ENCODE measurements at places on chromosomes 13 and 19. TPM values are rescaled to one million over a fixed set of nuclear protein-coding genes. Genes with fewer than 3 reads are reported as not detected.

Gene LIPE
- 31.9 TPM for total RNA-seq

DNA sequence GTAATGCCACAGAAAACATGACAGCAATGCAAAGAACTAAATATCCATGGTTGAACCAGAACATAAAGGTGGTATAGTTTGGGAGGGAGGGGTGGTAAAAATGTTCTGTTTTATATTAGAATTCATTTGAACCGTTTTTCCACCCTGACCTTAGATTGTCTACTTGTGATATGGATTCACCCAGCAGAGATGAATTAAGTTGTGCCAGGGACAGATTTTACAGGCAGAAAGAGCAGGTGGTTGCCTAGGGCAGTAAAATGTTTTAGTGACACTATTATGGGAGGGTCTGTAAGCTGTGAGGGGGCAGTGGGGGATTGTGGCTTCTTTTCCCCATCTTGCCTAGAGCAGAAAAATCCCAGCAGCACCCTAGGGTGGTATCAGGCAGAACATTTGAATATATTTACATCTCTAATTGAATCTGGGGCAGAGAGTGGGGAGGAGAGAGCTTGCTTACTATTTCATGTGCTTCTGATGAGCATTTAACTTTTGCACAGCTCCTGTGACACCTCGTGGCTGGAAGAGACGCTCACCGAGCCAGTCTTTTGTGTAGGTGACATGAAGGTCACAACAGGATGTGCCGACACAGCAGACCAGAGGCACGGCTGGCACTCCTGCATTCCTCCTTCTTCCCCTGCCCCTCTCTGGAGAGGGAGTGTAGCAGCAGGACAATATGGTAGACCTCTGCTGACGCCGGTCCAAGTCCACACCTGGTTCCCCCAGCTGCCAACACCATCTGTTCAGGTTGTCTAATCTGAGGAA lies 452.3 kb downstream of the IRS2 start:
- no peak overlapping the region for H3K27ac ChIP-seq
- H3K36me3 ChIP-seq = no peaks in the 10 kb centered on the region
- H3K4me1 ChIP-seq = no peaks in the 10 kb centered on the region
- no peaks in the 10 kb centered on the region for H3K27me3 ChIP-seq

DNA sequence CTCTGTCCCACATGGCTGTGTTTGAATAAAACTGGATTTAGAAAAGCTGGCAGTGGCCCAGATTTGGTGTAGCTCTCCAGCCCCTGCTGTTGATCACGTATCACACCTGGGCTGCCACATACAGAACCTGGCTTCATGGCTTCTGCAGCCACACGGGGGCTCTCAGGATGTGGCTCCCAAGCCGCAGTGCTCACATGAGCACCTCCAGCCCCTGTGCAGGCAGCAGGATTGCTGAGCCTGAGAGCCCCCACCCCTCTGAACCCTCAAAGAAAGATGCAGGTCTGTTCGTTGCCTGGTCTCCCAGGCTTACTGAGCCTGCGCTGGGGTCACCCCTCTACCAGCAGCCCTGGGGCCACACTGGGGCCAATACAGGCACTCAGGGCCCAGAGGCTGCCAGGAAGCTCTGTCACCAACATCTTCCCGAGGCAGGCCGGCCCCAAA lies 2.7 kb downstream of the PLEKHF1 start:
- no peak for DNase-seq
- peaks cover 59% of the 10 kb centered on the region for H3K4me1 ChIP-seq
- no peaks in the 10 kb centered on the region for H3K27me3 ChIP-seq
- H3K4me3 ChIP-seq = peak overlapping the region; percentile 92
- H3K36me3 ChIP-seq = no peaks in the 10 kb centered on the region
- H3K27ac ChIP-seq = peak overlapping the region; percentile 84

DNA sequence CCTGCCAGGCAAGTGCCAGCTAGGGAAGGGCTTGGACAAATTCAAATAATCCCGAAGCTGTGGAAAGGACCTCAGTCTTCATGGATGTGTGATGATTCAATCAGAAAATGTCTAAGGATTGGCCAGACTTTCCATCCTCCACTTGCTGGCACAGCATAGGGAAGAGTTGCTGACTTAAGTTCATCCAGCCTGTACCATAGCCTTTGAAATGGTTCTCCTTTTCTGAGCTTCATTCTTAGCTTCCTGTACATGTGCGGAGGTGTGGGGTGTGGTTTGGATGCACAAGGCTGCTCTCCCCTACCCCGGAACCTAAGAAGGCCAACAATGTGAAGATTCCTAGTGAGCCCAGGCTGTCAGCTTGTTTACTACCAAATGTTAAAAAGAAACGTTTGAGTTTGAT lies 959 bp upstream of the IGFL3 start:
- DNase-seq = no peak
- H3K27me3 ChIP-seq = no peaks in the 10 kb centered on the region

DNA sequence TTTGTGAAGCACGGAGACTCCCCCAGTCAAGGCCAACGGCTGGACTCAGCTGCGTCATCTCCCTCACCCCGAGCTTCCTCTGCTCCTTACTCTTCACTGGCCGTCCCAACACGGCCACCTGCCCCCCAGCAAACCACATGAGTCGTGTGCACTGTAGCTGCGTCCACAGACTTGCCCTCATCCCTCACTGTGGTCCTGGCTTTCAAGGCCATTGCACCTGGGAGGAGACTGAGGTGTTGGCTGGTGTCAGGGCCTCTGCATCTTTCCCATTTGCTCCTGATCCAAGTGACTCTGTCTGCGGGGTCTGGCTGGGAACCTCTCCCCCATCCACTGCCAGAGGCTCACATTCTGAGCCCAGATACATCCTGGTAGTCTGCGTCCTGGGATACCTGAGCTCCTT lies 11.5 kb downstream of the PLPP2 start:
- H3K36me3 ChIP-seq = no peaks in the 10 kb centered on the region
- no peak overlapping the region for H3K27ac ChIP-seq
- H3K4me1 ChIP-seq = no peaks in the 10 kb centered on the region
- no peak overlapping the region for H3K4me3 ChIP-seq
- DNase-seq = no peak
- no peaks in the 10 kb centered on the region for H3K27me3 ChIP-seq

Gene FPR3
- not detected for total RNA-seq

DNA sequence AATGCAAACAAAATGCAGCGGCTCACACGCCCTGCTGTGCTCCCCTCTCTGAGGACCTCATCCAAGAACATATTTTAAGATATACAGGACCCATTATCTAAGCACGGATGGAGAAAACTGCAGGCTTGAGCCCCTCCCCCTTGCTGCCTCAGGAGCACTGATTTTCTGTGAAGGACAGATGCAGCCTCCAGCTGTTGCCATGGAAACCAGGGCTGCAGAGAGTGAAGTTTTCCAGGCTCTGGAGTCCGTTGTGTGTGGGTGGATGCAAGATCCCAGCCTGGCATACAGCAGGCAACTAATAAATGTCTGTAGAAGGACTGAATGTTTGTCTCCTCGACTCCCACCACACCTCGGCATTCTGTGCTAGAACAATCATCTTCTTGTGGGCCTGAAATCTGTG lies 105.6 kb upstream of the PEG3 start:
- H3K4me3 ChIP-seq = no peak overlapping the region
- H3K4me1 ChIP-seq = no peaks in the 10 kb centered on the region

- no peak overlapping the region for H3K4me3 ChIP-seq
- H3K27ac ChIP-seq = no peak overlapping the region
- no peak for DNase-seq
- no peaks in the 10 kb centered on the region for H3K36me3 ChIP-seq
- H3K4me1 ChIP-seq = no peaks in the 10 kb centered on the region
These were observed 13.1 kb upstream of the MEDAG start for GRCh38 chr13:30892966-30893365.

Gene KLK12
- not detected for total RNA-seq

- DNase-seq = no peak
- H3K4me3 ChIP-seq = no peak overlapping the region
- no peaks in the 10 kb centered on the region for H3K27me3 ChIP-seq
- H3K27ac ChIP-seq = no peak overlapping the region
These were observed 7.5 kb downstream of the KPNA3 start for GRCh38 chr13:49784886-49785570.

Gene C19orf33
- not detected for total RNA-seq

Gene SLC25A30
- total RNA-seq = 13.5 TPM

- DNase-seq = no peak
- H3K27ac ChIP-seq = no peak overlapping the region
- H3K36me3 ChIP-seq = peaks cover 15% of the 10 kb centered on the region
- H3K4me3 ChIP-seq = no peak overlapping the region
- no peaks in the 10 kb centered on the region for H3K27me3 ChIP-seq
These were observed 9.9 kb downstream of the TPP2 start for GRCh38 chr13:102606537-102607309.

GRCh38 chr19:50328224-50328872 lies 829 bp downstream of the KCNC3 start:
- no peak overlapping the region for H3K27ac ChIP-seq
- no peaks in the 10 kb centered on the region for H3K36me3 ChIP-seq
- peak overlapping the region; percentile 31 for H3K4me3 ChIP-seq
- H3K4me1 ChIP-seq = peaks cover 31% of the 10 kb centered on the region

- H3K36me3 ChIP-seq = peaks cover 39% of the 10 kb centered on the region
- 0 out of 2 replicates have a peak, but pooled peaks cover 4% of the 10 kb centered on the region for H3K4me1 ChIP-seq
- H3K27ac ChIP-seq = no peak overlapping the region
- H3K27me3 ChIP-seq = no peaks in the 10 kb centered on the region
These were observed 11.3 kb downstream of the PRKCSH start for GRCh38 chr19:11446652-11447301.

GRCh38 chr19:1901940-1902404 lies 3.2 kb upstream of the ADAT3 start:
- H3K36me3 ChIP-seq = no peaks in the 10 kb centered on the region
- no peak for DNase-seq
- no peak overlapping the region for H3K27ac ChIP-seq
- no peak overlapping the region for H3K4me3 ChIP-seq
- peaks cover 31% of the 10 kb centered on the region for H3K4me1 ChIP-seq
- H3K27me3 ChIP-seq = no peaks in the 10 kb centered on the region

GRCh38 chr13:95642028-95642621 lies 2.4 kb downstream of the DZIP1 start:
- H3K27ac ChIP-seq = no peak overlapping the region
- DNase-seq = no peak
- no peak overlapping the region for H3K4me3 ChIP-seq
- no peaks in the 10 kb centered on the region for H3K27me3 ChIP-seq
- H3K36me3 ChIP-seq = no peaks in the 10 kb centered on the region

DNA sequence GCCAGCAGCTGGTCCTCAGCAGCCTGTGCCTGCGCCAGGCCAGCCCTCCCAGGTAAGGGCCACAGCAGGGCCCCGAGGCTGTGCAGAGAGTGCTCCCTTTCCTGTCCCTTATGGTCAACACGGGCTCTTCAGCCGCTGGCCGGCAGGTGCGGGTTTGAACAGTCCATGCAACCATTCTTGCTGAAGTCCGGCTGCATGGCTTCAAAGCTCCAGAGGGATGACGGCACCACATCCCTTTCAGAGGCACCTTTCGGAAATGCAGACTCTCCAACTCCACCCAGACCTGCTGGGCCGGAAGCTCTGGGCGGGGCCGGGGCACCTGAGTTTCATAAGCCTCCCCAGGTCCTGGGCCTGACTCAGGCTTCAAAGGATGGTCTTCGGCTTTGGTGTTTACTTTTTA lies 81.3 kb downstream of the SPACA7 start:
- DNase-seq = no peak
- no peaks in the 10 kb centered on the region for H3K27me3 ChIP-seq
- H3K36me3 ChIP-seq = no peaks in the 10 kb centered on the region
- no peaks in the 10 kb centered on the region for H3K4me1 ChIP-seq
- no peak overlapping the region for H3K4me3 ChIP-seq

DNA sequence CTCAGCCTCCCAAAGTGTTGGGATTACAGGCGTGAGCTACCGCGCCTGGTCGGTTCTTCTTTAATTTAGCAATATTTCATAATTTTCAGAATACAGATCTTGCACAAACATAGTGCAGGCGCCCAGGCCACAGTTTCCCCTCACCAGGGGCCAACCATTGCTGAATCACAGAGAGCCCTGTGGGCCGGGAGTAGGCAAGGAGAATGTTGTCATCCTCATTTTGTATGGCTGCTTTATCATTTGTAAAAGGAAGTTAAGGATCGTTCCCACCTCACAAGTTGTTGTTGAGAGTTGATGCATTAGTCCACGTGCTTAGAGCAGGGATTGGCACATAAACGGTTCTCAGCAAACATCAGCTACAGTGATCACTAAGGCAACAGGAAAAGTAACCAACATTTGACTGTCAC lies 30.2 kb downstream of the MEIS3 start:
- no peak overlapping the region for H3K27ac ChIP-seq
- H3K4me1 ChIP-seq = no peaks in the 10 kb centered on the region
- DNase-seq = no peak

DNA sequence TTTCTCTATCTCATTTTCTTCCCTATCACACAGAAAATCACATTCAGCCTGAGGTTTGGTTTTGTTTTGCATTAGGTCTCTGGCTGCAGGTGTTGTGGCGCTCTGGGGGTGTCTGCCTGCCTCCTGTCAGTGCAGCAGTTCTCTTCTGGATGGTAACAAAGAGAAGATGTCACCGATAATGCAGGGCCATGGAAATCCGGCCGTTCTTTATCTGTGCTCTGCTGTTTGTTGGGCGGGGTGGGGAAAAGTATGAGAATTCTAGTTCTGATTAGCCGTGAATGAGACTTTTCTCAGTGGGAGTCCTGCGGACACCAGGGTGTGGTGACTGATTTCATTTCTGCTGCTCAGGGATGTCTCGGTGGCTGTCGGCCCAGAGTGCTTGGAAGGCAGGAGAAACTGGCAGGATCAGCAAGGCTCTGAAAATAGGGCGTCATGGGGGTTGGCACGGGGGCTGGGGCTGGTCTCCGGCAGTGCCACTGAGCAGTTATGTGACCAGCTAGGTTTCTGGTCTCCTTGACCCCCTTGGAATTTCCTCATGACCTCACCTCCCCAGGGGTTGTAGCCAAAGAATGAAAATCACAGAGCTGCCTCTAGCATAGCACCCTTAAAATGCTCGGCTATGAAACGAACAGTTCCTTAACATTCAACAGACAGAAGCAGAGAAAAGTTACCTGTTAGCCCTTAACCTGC lies 5.0 kb downstream of the RNF113B start:
- no peak for DNase-seq
- no peaks in the 10 kb centered on the region for H3K27me3 ChIP-seq
- H3K4me3 ChIP-seq = no peak overlapping the region
- no peaks in the 10 kb centered on the region for H3K4me1 ChIP-seq
- H3K36me3 ChIP-seq = no peaks in the 10 kb centered on the region

GRCh38 chr13:96141032-96141431 lies 51.1 kb downstream of the HS6ST3 start:
- H3K27ac ChIP-seq = no peak overlapping the region
- no peaks in the 10 kb centered on the region for H3K4me1 ChIP-seq
- DNase-seq = no peak
- no peaks in the 10 kb centered on the region for H3K36me3 ChIP-seq
- H3K27me3 ChIP-seq = no peaks in the 10 kb centered on the region
- H3K4me3 ChIP-seq = no peak overlapping the region

DNA sequence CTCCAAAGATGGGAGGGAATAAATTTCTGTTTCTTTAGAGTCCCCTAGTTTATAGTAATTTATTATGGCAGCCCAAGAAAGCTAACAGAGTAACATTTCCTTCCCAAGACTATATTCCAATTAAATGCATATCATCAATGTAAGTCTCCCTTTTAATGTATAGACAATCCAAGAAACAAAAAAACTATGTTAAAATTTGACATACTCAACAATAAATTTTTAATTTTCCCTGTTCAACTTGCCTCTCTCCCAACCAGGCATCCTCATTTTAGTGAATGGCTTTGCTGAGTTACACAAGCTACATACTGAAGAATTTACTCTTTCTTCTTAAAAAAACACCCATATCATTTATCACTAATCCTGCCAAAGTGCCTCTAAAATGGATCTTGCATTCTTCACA lies 1357.7 kb downstream of the PCDH9 start:
- DNase-seq = no peak
- H3K4me1 ChIP-seq = no peaks in the 10 kb centered on the region
- no peaks in the 10 kb centered on the region for H3K27me3 ChIP-seq
- H3K27ac ChIP-seq = no peak overlapping the region

Data from GM12878 (cell line).